ENCODE measurements at places on chromosomes 1 and 21.

DNA sequence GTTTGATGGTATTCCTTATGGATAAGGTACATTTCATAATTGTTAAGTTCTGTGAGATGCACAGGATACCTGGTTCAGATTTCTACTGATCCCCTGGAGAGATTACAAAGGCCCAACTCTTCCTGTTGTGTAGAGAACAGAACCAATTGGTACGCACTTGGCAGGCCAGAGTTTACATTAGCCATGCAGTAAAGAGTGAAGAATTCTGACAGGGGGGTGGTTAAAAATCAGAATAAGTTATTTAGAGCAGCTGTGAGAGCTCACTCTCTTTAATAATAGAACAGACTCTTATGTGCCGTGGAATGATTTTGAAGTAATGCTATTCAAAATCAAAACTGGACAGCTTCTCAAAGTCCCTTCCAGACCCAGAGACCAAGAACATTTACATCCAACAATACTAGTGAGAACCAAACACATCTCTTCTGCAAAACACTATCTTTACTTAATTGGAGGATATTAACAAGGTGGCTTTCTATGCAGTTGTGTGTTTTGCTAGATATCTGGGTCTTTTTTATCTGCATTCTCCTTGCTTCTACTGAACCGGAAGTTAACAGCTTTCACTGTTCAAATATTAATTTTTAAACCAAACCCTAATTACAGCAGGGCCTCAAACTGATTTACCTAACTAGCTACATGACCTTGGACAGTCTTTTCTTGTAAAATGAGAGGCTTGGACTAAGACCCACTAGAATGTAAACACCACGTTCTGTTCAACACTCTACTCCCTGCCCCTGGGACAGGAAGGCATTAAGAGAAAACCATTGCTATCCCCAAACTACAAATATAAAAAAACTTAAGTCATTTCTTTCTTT lies 4.0 kb downstream of the USP24 start:
- DNase-seq: no peak

DNA sequence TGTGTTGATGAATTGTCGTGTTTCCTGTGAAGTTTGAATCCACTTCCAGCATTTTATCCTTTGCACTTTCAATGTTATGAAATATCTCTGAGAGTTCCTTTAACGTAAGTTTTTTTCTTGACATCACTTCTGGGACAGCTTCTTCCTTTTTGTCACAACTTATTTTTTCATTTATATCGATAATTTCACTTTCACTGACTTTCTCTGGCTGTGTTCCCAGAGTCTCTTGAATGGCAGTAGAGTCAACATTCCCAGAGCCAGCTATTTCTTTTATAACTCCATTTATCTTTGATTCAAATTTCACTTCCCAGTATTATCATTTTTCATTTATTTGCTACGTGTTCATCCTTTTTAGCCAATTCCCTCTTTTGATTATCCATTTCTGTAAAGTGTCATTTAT lies 256.5 kb downstream of the PAPPA2 start:
- no peak for DNase-seq

DNA sequence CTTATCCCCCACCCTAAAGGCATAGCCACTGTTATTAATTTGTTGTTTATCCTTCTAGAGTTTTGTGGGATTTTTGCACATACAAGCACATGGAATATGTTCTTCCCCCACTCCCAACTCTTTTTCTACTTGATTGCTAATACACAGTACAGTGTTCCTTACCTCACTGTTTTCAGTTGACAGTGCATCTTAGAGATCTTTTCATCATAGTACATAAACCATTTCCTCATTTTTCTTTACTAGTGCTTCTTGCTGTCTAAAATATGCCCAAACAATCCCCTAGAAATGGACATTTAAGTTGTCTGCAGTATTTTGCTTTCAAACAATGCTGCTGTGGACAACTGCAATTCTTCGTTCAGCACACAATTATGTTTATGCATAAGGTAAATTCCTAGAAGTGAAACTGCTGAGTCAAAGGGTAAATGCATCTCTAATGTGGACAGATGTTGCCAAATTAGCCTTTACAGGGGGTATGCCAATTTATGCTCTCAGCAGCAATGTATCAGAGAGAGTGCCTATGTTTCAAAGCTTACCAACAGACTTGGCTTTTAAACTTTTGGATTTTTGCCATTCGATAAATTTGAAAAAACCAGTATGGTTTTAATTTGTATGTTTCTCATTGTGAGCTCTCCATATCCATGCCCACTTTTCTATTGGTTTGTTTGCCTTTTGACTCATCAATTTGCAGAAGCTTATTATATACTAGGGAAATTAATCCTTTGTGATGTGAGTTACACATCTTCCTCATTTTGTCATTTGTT lies 132.6 kb downstream of the MRPS6 start:
- peak; percentile 40 for DNase-seq

GRCh38 chr21:38797470-38797869 lies 8.3 kb upstream of the ETS2 start:
- no peak for DNase-seq

DNA sequence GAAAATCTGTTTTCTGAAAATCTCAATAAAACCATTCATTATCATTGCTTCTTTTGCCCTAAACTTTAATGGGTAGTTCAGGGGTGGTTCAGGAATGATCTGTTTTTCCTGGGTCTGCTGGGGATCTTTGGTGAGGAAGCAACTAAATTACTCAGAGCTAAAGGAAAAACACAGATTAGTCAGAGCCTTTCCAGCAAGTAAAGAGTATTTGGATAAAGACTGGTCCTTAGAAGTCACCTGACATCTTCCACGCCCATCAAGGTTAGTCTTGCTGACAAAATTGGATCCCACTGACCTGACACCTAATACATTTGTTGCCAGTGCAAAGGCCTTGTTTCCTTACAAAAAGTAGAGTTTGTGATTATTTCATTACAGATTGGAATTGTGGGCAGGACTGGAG lies 24.2 kb downstream of the HSPA13 start:
- DNase-seq: peak; percentile 2

GRCh38 chr1:112244131-112244530 lies 151.9 kb upstream of the CTTNBP2NL start:
- no peak for DNase-seq
